IPS-NIHi11 (cell line): ENCODE measurements at places on chromosomes 3 and 15.

DNA sequence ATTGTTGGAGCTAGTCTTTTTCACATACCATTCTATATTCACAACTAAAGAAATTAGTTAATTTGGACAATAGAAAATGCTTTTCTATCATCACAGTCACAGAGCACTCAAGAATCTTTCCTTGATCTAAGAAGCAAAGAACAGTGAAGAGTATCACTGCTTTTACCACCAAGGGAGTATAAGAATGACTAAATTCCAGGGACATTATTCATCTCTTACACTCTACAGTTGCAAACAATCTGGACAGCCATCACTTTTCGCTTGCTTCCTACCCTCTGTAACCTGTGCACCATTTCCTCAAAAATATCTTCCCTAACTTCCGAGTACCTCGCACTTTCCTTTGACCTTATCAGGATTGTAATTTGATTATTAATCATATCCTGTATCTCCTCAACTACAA, 359.5 kb upstream of the TMCO5A start:
- DNase-seq, result no peak

- no peak for DNase-seq
Observed at GRCh38 chr3:194779729-194780224, 94.1 kb downstream of the FAM43A start.

DNA sequence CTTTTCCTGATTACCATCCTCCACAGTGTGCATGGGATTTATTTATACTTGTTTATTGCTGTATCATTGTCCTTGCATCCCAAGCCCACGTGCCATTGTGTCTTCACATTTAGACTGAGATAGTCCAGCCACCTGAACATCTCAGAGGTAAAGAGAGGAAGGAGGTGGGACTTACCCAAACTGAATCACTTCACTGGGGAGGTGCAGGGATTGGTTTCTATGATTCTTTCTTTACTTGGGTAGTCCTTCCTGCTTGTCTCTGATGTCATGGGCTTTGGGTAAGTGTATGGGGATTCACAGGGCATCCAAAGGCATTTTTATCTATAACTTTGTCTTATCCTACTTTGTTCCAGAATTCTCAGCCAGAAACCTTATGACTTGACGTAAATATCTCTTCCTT, 141.5 kb upstream of the UMPS start:
- no peak for DNase-seq

- no peak for DNase-seq
Observed at GRCh38 chr3:120113128-120114116, 19.2 kb upstream of the GSK3B start.

GRCh38 chr15:83503595-83504364, 56.6 kb downstream of the SH3GL3 start:
- DNase-seq, result no peak

GRCh38 chr3:149398296-149398695, 20.8 kb upstream of the TM4SF1 start:
- no peak for DNase-seq

- DNase-seq, result no peak
Observed at GRCh38 chr15:56631765-56632164, 101.5 kb downstream of the ZNF280D start.

DNA sequence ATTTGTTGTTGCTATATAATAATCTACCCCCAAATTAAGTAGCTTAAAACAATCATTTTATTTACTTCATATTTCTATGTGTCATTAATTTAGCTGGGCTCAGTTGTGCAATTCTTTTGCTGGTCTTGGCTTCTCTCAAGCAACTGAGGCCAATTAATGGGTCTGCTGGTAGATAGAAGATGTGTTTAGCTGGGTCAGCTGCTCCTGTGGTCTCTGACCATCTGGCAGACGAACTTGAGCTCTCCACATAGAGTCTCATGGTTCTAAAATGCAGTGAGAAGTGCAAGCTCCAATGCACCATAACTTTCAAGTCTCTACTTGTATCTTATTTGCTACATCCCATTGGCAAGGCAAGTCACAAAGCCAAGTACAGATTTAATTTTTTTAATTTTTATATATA, 515.6 kb downstream of the ZIC1 start:
- DNase-seq, result no peak

DNA sequence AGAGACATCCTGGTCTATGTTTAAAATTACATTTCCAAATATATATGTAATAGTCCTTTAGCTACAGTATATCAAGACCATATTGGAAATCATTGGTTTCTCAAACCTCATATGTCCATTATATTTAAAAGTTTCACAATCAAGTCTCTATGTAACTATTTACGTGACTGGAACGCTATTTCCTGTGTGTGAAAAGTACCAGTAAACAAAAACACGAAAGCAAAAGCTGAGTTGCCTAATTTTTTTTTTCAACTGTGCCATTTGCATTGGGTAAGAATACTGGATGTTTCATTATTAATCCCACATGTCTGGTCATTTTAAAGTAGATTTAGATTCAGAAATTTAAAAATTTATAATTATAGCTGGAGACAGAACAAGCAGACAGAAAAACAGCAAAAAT, 381.4 kb downstream of the TBC1D5 start:
- no peak for DNase-seq

- DNase-seq, result no peak
Observed at GRCh38 chr15:90174140-90174875, 26.8 kb upstream of the SEMA4B start.

DNA sequence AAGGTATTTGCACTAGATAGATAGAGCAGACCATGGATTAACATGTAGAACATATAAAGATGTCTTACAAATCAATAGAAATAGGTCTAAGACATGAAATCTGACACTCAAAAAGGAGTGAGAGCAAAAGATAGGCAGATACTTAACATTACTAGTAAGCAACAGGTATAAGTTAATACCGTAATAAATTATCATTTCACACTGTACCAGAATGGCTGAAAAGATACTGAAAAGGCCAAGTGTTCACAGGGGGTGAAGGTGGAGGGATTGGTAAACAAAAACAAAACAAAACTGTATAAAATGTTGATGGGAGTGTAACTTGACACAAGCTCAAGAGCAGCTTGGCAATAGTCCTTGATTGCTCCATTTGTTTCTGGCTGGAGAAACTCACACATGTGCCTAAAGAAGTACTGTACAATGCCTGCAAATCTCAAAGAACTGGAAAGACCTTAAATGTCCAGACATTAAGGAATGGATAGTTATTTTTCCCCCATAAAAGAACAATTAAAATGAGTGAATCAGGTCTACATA, 3.5 kb downstream of the NSMCE3 start:
- no peak for DNase-seq

DNA sequence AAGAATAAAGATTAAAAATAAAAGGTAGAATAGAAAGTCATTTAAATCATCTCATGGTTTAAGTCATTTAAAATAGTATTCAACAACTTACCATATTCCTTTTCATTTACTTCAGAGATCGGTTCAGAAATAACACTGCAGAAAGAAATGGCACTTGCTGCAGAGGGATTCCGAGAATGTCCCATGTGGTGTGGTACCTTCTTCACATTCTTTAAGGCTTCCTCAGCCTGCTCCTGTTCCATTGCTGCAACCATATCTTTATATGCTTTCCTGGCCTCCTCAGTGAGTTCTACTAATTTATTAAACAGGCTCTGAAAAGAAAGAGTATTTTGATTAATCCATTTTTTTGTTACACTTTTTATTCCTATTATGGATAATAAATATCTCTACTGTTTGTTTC, 32.6 kb upstream of the SHC4 start:
- DNase-seq, result no peak

- DNase-seq, result no peak
Observed at GRCh38 chr3:150367757-150368156, 40.3 kb upstream of the TSC22D2 start.

GRCh38 chr15:52440946-52441345, 87.7 kb downstream of the MYO5A start:
- DNase-seq, result no peak

DNA sequence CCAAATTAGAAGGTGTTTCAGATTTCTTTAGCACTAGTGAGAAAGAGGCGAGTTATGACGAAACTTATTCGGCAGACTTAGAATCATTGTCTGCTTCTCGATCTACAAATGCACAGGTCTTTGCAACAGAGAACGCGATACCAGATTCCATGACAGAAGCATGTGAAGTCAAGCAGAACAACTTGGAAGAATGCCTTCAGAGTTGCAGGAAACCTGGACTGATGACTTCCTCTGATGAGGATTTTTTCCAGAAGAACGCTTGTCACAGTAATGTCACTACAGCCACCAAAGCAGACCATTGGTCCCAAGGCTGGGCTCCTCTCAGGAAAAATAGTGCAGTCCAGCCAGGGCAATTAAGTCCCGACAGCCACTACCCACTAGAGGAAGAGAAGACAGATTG, 50.6 kb downstream of the CDAN1 start:
- DNase-seq, result no peak

DNA sequence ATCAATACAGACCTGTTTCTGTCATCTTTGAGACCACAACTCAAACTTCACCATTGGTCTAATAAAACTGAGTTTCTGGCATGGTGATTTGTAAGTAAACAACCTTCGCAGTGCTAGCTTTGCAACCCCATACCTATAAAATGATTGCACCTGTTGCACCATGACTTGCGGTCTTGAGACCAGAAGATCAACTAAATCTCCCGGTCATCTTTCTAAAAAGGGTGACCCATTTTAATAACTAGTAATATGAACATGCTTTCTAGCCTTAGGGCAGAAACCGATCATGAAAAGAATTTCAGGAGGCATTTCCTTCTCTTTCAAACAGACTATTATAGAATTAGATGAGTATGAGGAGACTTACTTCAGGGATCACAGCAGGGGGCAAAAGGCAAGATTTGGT, 151.9 kb upstream of the ZNF385D start:
- no peak for DNase-seq

GRCh38 chr3:159806412-159806811, 182.2 kb upstream of the IL12A start:
- DNase-seq, result no peak

DNA sequence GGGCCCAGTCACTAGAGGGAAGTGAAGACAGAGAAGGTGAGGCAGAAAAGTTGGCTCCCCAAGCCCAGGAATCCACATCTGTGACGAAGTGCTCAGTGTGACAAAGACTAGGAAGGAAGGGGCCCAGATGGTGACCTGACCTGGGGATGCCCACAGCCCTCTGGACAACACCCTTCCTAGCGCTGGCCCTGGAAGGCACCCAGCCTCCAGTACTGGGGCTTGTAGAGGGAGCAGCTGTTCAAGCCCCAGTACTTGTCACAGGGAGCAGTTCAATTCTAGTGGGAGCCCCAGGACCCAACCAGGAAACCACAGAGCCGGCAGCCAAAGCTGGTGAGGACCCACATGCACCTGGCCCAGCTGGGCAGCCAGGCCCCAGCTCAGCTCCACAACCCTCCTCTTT, 190.8 kb downstream of the XXYLT1 start:
- no peak for DNase-seq

- DNase-seq, result no peak
Observed at GRCh38 chr3:127118366-127118765, 74.6 kb upstream of the PRR23E start.

- no peak for DNase-seq
Observed at GRCh38 chr15:50066666-50067065, 52.4 kb downstream of the ATP8B4 start.

DNA sequence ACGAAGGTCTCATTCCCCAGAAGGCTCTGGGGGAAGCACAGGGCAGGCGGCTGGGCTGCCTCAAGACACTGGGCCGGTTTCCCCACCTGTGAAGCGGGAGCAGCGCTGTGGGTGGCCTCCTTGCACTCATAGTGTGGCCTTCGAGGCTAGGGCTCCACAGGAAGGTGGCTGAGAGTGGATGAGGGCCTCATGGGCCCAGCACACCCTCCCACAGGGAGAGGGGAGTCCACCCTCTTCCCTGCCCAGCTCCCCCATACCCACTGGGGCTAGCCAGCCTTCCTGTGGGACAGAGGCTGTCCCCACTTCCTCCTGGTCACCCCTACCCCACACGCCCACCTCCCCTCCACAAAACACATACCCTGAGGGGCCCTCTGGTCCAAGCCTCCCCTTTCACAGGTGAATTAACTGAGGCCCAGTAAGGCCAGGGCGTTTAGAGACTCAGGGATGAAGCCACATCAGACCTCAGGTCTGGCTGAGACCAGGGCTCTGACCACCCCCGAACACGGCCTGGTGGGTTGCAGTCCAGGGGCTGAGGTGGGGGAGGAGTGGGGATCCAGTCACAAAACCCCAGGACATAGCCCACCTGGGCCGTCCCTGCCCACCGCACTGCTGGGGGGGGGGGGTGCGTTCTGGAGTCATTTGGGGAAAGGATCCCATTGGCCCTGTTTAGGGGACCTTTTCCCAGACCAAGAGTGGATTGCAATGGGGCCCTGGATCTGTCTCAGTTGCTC, 1.1 kb downstream of the ANPEP start:
- DNase-seq, result no peak

DNA sequence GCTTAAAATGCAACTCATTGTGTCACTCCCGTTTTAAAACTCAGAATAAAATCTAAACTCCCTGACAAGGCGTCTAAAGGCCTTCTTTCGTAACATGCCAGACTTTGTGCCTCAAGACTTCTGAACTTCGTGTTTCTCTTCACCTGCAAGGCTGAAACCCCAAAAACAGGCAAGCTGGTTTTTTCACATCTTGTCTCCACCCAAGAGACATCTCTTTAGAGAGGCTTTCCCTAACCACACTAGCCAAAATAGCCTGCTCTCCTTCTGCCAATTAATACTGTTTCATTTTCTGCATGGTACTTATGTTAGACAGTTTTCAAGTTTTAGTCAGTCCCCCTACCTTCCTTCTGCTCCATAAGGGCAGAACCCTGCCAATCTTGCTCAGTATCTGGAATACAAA, 41.6 kb downstream of the RAF1 start:
- DNase-seq, result no peak

- no peak for DNase-seq
Observed at GRCh38 chr3:177753451-177754155, 556.3 kb upstream of the TBL1XR1 start.
